ENCODE measurements at places on chromosomes 4 and X.

GRCh38 chrX:120308558-120308957, 2.7 kb downstream of the TMEM255A start:
- no peaks in the 10 kb centered on the region for H3K36me3 ChIP-seq
- no peak overlapping the region for H3K27ac ChIP-seq
- H3K27me3 ChIP-seq, result no peaks in the 10 kb centered on the region
- peaks cover 10% of the 10 kb centered on the region for H3K4me1 ChIP-seq
- no peak for DNase-seq

DNA sequence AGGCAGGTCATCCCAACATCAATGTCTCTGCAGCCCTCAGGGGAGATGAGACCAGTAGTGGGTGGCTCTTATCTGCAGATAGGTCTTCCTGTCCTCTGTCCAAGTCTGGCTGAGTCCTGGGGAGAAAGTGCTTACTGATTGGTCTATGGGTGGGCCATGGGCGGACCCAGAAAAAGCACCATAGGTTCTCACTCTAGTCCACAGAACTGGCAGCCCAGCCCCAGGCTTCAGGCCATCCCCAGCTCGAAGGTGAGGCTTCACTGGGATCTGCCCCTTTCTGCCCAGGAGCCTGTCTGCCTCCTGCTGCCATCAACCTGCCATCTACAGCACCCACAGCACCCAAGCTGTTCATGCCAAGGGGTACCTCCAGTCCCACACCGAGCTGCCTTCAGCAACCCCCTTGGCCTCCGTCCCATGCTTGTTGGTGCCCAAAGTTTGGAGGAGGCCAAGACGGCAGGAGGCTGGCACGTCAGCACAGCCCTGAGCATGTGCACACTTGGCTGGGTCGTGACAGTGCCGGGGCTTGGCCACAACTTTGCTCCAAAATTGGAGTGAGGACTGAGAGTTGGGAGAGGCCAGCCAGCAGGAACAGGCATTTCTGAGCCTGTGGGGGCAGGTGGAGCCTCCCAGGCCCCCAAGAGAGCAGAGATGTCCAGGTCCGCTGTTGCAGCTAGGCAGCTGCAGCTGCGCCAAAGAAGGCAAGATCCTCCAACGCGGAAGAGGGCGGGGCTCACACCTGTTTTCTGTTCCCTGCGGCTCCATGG, 99.6 kb downstream of the IQCM start:
- H3K27ac ChIP-seq, result no peak overlapping the region
- no peaks in the 10 kb centered on the region for H3K36me3 ChIP-seq
- H3K4me1 ChIP-seq, result no peaks in the 10 kb centered on the region
- H3K27me3 ChIP-seq, result no peaks in the 10 kb centered on the region

- DNase-seq, result no peak
- H3K27ac ChIP-seq, result no peak overlapping the region
- H3K27me3 ChIP-seq, result no peaks in the 10 kb centered on the region
- H3K36me3 ChIP-seq, result no peaks in the 10 kb centered on the region
- no peak overlapping the region for H3K4me3 ChIP-seq
- H3K4me1 ChIP-seq, result no peaks in the 10 kb centered on the region
These were observed 4.8 kb upstream of the CXCL13 start for GRCh38 chr4:77600521-77601451.

- H3K36me3 ChIP-seq, result no peaks in the 10 kb centered on the region
- no peak overlapping the region for H3K4me3 ChIP-seq
- no peak for DNase-seq
- no peaks in the 10 kb centered on the region for H3K4me1 ChIP-seq
- no peaks in the 10 kb centered on the region for H3K27me3 ChIP-seq
These were observed 19.5 kb downstream of the CNGA2 start for GRCh38 chrX:151754047-151754429.

- H3K36me3 ChIP-seq, result no peaks in the 10 kb centered on the region
- no peak overlapping the region for H3K27ac ChIP-seq
- peak overlapping the region; percentile 22 for H3K4me3 ChIP-seq
- H3K4me1 ChIP-seq, result no peaks in the 10 kb centered on the region
These were observed 37.5 kb downstream of the PGRMC1 start for GRCh38 chrX:119273420-119274192.

DNA sequence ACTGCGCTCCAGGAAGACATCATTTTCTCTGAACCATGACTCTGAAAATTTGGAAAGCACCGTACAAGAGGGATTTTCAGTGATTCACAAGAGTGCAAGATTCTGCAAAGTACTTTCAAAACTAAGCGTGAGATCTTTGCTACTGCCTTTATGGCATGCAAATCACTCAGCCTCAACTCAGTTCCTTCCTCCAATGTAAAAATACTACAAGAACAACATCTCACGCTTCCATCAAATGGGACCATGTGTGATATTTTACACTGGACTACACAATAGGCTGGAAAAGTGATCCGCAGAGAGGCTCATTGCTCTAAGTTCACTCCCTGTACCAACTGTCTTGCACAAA, 674 bp upstream of the IL15 start:
- no peak for DNase-seq
- H3K27me3 ChIP-seq, result no peaks in the 10 kb centered on the region
- peak overlapping the region; percentile 98 for H3K4me3 ChIP-seq
- no peak overlapping the region for H3K27ac ChIP-seq
- peaks cover 3% of the 10 kb centered on the region for H3K4me1 ChIP-seq

DNA sequence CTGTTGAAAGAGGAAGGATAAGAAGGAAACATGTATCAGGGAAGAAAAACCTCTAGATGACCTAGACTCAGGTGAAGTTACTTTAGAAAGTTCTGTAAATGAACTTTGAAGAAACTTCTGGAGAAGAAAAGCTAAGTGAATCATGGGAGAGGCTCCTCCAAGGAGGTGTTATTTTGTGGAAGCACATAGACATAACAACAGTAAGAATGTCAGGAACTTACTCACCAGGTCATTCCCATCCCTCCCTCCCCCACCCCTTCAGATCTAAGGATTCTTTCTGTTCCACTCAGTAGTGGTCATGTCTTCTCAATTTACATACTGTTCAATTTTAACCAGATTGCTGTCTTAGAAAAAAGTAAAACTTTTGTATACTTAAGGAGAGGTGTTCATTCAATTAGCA, 310.5 kb upstream of the DDX53 start:
- H3K36me3 ChIP-seq, result no peaks in the 10 kb centered on the region
- H3K27ac ChIP-seq, result no peak overlapping the region
- no peaks in the 10 kb centered on the region for H3K4me1 ChIP-seq
- H3K4me3 ChIP-seq, result no peak overlapping the region

DNA sequence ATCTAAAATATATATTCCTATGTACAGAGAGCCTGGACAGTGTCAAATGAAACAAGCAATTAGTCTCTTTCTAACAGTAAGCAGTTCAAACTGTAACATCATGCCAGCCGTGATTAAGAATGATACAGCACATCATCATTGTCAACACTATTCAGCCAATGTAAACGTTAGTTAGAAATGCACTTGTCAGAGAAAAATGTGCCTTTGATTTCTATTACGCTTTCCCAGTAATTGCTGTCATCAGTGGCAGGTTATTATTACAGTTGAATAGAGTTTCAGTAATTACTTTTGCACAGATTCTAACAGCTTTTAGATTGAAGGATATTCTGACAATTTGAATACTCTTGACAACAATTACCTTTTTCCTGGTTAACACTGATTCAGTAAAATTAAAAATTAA, 1007.1 kb downstream of the SH3BGRL start:
- H3K4me1 ChIP-seq, result no peaks in the 10 kb centered on the region
- H3K36me3 ChIP-seq, result no peaks in the 10 kb centered on the region
- H3K4me3 ChIP-seq, result no peak overlapping the region
- no peak overlapping the region for H3K27ac ChIP-seq
- H3K27me3 ChIP-seq, result no peaks in the 10 kb centered on the region
- no peak for DNase-seq

DNA sequence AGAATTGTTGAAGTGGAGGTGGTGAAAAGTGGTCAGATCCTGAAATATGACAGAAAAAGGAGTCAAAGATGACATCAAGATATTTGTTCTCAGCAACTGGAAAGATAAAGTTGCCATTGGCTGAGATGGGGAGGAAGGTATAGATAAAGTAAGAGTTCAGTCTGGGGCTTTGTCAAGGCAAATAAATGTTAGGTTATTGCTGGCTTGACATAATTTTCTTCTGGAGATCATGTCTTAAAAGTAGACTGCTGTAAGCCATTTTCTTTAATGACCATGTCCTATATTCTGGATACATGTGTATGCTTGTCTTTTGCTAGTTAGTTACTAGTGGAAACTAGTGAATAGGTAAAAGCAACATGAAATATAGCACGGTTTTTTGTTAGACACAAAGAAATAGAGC, 5.6 kb downstream of the USP53 start:
- H3K36me3 ChIP-seq, result peaks cover 8% of the 10 kb centered on the region
- H3K4me1 ChIP-seq, result no peaks in the 10 kb centered on the region
- no peak overlapping the region for H3K4me3 ChIP-seq

DNA sequence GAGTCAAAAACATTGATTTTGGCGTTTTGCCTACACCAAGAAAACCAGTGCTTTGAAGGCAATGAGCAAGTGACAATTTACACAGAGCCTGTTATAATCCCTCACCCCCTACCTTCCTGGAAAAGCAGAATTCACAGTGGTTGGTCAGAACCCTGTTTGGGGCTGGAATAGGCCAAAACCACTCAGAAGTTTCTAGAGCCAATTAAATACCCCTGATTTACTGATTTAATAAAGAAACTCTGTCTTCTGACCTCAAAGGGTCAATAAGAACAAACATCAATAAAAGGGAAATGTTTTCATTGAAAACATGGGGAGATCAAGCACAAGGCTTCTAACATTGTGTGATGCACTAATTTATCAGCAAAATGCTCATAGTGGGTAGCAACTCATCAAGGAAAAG, 116.3 kb downstream of the UNC5C start:
- H3K36me3 ChIP-seq, result no peaks in the 10 kb centered on the region
- no peak overlapping the region for H3K27ac ChIP-seq
- H3K27me3 ChIP-seq, result no peaks in the 10 kb centered on the region
- H3K4me1 ChIP-seq, result no peaks in the 10 kb centered on the region
- no peak for DNase-seq

- no peaks in the 10 kb centered on the region for H3K27me3 ChIP-seq
- no peak overlapping the region for H3K4me3 ChIP-seq
These were observed 132.2 kb downstream of the SLC10A7 start for GRCh38 chr4:146389561-146389960.

GRCh38 chr4:2950221-2950989, 12.8 kb downstream of the NOP14 start:
- no peak overlapping the region for H3K27ac ChIP-seq
- DNase-seq, result no peak
- H3K4me1 ChIP-seq, result no peaks in the 10 kb centered on the region

DNA sequence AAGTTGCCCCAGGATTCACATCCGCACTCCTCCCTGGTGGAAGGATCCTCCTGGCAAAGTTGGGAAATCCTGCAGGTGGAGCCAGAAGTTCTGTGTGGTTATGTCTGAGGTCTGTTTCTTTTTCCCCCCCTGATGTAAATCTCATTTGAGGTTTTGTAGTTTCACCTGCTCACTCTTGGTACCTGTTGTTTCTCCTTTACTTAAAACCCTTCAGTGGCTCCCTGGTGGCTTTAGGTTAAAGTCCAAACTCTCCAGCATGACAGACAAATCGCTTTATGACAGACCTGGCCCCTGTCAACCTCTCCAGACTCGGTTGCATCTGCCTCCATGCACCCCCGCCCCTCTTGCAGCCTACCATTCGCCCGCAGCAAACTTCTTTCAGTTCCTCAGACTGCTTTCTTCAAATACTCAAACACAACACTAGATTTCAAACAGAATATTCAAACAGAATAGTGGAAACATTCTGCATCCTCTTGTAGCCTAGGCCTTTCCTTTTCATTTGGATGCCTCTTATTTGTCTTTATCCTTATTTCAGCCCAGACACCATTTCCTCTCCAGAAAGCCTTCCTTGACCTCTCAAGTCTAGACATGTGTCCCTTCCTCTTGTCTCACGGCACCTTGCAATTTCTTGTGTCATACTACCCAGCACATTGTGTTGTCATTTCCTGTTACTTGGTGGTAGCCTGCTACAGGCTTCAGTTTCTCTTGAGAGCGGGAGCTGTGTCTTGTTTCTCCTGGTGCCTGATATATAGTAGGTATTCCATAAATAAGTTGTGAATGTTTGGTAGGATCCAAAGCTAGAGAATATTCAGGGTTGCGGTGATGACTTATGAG, 24.8 kb downstream of the IL13RA1 start:
- no peak overlapping the region for H3K27ac ChIP-seq
- H3K36me3 ChIP-seq, result no peaks in the 10 kb centered on the region
- no peak for DNase-seq
- H3K4me1 ChIP-seq, result no peaks in the 10 kb centered on the region

GRCh38 chr4:109972786-109973528, 60.3 kb downstream of the EGF start:
- H3K27ac ChIP-seq, result no peak overlapping the region
- no peaks in the 10 kb centered on the region for H3K36me3 ChIP-seq
- no peaks in the 10 kb centered on the region for H3K27me3 ChIP-seq

GRCh38 chrX:47185241-47185640, 8.4 kb upstream of the UBA1 start:
- no peak overlapping the region for H3K4me3 ChIP-seq
- H3K36me3 ChIP-seq, result peaks cover 25% of the 10 kb centered on the region
- no peak overlapping the region for H3K27ac ChIP-seq

DNA sequence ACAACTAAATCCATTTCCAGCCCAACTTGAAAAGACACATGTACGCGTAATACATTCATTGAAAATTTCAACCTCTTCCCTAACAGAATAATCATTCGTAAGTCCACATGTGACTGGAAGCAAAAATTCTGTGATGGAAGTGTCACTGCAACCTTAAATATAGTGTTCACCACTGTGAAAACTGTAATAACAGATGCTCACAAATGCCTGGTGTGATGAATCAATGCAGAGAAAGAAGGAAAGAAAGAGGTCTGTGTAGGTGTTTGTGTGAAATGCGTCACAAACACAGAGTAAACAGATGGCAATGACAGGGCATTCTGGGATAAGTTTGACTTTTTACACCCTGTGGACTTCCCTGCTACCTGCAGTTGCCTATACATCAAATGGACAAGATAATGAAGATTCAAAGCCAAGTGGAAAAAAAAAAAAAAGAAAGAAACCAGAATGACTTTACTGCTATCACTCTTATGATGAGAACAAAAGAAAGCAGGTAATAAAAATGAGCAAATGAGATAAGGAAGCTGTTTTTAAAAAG, 123.3 kb downstream of the EPHA5 start:
- no peaks in the 10 kb centered on the region for H3K27me3 ChIP-seq
- H3K36me3 ChIP-seq, result no peaks in the 10 kb centered on the region
- H3K27ac ChIP-seq, result no peak overlapping the region

DNA sequence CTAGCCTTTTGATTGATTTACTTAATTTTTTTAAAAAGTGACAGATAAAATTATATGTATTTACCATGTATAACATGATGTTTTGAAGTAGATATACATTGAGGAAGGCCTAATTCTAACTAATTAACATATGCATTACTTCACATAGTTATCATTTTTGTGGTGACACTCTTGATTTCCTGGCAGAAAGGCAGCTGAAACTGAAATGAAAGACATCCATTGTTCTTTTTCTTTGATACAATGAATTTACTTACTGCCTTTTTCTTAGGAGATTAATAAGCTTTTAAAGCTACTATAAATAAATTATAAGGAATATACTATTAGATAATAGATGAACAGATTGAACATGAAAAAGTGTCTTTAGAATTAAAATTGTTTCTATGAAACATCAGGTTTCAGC, 26.7 kb downstream of the ANKRD50 start:
- no peaks in the 10 kb centered on the region for H3K27me3 ChIP-seq
- no peaks in the 10 kb centered on the region for H3K4me1 ChIP-seq
- no peaks in the 10 kb centered on the region for H3K36me3 ChIP-seq
- no peak overlapping the region for H3K27ac ChIP-seq
- H3K4me3 ChIP-seq, result no peak overlapping the region

GRCh38 chr4:168908851-168909273, 101.2 kb downstream of the CBR4 start:
- H3K4me3 ChIP-seq, result no peak overlapping the region
- no peak overlapping the region for H3K27ac ChIP-seq
- DNase-seq, result no peak
- no peaks in the 10 kb centered on the region for H3K36me3 ChIP-seq
- no peaks in the 10 kb centered on the region for H3K4me1 ChIP-seq

- no peak for DNase-seq
- H3K4me1 ChIP-seq, result no peaks in the 10 kb centered on the region
- no peaks in the 10 kb centered on the region for H3K27me3 ChIP-seq
- H3K27ac ChIP-seq, result no peak overlapping the region
- no peaks in the 10 kb centered on the region for H3K36me3 ChIP-seq
These were observed 112.9 kb downstream of the AMMECR1 start for GRCh38 chrX:110204986-110205385.

All from effector memory CD4-positive, alpha-beta T cell (primary cell).